Activated T-cell treated with anti-CD3 and anti-CD28 coated beads for 24 hours (primary cell): ENCODE measurements at places on chromosomes 2 and 18.

GRCh38 chr18:63287691-63288220, 31.8 kb downstream of the BCL2 start:
- DNase-seq = no peak

- no peak for DNase-seq
These were observed 115.0 kb downstream of the ZBTB7C start for GRCh38 chr18:48293954-48294898.

DNA sequence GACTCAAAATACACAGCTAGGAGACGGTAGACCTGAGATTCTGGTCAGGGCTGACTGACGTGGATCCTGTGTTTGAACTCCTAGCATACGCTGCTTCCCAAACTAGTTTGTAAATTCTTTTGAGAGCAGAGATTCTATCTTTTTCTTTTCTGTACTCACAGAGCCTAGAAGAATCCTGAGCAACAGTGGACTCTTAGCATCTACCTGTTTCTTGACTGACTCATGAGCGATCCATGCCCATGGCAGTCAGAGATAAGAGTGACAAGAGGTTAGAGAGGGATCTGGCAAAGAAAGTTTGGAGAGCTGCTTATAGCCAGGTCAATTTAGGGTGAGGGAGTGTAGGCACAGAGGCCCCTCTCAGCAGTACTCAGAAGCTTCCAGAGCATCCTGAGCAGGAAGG, 41.1 kb upstream of the PPP1CB start:
- DNase-seq = no peak

DNA sequence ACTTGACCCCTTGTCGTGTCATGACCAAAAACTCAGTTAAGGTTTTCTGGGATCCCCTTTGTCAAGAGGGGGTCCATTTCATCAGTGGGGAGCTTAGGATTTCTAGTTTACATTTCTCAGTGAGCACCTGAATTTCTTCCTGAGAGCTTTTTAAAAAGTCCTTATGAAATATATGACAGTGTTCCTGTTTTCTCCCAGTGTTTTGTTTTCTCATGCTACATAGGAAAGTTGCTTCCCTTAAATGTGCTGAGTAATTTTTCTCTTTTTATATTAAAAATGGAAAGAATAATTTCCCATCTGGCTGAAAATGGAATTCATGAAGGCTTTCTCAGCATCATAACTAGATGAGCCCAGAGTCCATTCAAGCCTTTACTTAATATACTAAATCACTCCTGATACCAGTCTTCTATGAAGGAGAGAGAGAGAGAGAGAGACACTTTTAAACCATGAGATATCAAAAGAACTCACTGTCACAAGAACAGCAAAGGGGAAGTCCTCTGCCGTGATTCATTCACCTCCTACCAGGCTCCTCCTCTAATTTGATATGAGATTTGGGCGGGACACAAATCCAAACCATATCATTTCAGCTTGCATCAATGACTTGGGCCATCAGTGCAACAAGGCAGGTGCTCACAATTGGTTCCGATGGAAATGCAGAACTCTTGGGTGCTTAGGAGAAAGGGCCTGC, 61.1 kb downstream of the XRCC5 start:
- no peak for DNase-seq

GRCh38 chr18:37871561-37871960, 306.0 kb upstream of the CELF4 start:
- DNase-seq = no peak

GRCh38 chr2:224584785-224585210, 365 bp downstream of the CUL3 start:
- peak; percentile 44 for DNase-seq

DNA sequence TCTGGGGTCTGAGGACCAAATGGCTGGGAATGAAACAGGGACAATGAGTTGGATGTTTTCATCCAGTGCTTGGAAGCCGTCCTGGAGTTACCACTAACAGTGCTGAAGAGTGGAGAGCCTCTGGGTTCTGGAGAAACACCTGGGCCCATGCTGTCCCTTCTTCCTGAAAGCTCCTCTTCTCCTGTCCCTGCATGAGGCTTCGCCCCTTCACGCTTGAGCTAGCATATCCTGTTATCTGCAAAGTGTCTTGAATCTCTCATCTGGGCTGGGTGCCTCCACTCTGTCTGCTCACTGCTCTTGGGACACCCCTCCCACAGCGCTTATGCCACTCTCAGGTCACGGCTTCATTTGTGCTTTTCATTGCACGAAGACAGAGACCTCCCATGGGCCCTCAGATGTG, 154.5 kb downstream of the MYCN start:
- no peak for DNase-seq

GRCh38 chr18:68769461-68769860, 28.4 kb upstream of the CCDC102B start:
- no peak for DNase-seq
